ENCODE measurements at places on chromosomes 3 and 15.

- no peak for DNase-seq
Observed at GRCh38 chr3:50512131-50512530, 8.7 kb upstream of the CACNA2D2 start.

- DNase-seq, result no peak
Observed at GRCh38 chr3:124161448-124161847, 169.5 kb upstream of the ROPN1 start.

DNA sequence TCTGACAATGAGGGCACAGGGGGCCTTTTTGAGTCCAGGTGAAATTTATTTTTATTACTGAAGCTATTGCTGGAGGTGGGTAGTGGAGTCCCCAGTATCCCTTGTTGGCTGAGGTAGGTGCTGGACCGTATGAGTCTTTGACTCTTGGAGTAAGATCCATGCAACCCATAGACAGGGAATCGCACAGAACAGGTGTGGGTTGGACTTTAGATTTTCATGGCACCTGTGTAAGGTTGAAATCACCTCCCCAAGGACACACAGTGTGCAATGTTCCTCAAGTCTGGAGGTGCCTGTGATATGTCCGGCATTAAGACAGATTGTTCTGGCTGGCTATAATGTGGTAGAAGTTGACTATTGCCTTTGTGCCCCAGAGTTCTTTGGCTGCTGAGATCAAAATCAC is 23.5 kb downstream of the MKRN3 start:
- no peak for DNase-seq

DNA sequence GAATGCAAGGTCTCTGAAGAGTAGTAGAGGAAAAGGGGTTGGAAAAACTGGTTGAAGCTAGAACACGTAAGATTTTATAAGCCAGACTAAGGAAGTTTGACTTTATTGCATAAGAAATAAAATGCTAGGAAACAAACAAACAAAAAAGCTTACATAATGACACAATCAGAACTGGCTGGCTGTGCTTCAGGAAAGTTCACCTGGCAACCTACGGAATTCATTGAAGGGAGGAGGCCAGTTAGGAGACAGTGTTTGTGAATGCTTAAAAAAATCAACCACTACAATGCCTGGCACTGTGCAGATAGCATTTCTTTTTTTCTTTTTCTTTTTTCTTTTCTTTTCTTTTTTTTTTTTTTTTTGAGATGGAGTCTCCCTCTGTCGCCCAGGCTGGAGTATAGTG is 1.9 kb upstream of the ICE2 start:
- no peak for DNase-seq

- DNase-seq, result no peak
Observed at GRCh38 chr15:83739629-83740028, 85.7 kb downstream of the ADAMTSL3 start.

Data from brain microvascular endothelial cell (primary cell).